ENCODE measurements at places on chromosomes 16 and 17.
A peak's percentile ranks its signal among the peaks of the same experiment; 100 is the strongest.

GRCh38 chr17:66702106-66702936, 132.6 kb upstream of the CACNG5 start:
- H3K36me3 ChIP-seq, result peaks cover 25% of the 10 kb centered on the region
- H3K27ac ChIP-seq, result no peak overlapping the region
- DNase-seq, result no peak
- no peaks in the 10 kb centered on the region for H3K27me3 ChIP-seq
- no peak overlapping the region for H3K4me3 ChIP-seq

- no peak for DNase-seq
- no peak overlapping the region for H3K27ac ChIP-seq
- H3K36me3 ChIP-seq, result peaks cover 3% of the 10 kb centered on the region
These were observed 235.8 kb upstream of the CDH8 start for GRCh38 chr16:62272035-62272434.

- DNase-seq, result no peak
- H3K36me3 ChIP-seq, result no peaks in the 10 kb centered on the region
- peaks cover 20% of the 10 kb centered on the region for H3K4me1 ChIP-seq
- H3K4me3 ChIP-seq, result no peak overlapping the region
- peaks cover 5% of the 10 kb centered on the region for H3K27me3 ChIP-seq
- no peak overlapping the region for H3K27ac ChIP-seq
These were observed 13.3 kb upstream of the GAS7 start for GRCh38 chr17:10211666-10212065.

DNA sequence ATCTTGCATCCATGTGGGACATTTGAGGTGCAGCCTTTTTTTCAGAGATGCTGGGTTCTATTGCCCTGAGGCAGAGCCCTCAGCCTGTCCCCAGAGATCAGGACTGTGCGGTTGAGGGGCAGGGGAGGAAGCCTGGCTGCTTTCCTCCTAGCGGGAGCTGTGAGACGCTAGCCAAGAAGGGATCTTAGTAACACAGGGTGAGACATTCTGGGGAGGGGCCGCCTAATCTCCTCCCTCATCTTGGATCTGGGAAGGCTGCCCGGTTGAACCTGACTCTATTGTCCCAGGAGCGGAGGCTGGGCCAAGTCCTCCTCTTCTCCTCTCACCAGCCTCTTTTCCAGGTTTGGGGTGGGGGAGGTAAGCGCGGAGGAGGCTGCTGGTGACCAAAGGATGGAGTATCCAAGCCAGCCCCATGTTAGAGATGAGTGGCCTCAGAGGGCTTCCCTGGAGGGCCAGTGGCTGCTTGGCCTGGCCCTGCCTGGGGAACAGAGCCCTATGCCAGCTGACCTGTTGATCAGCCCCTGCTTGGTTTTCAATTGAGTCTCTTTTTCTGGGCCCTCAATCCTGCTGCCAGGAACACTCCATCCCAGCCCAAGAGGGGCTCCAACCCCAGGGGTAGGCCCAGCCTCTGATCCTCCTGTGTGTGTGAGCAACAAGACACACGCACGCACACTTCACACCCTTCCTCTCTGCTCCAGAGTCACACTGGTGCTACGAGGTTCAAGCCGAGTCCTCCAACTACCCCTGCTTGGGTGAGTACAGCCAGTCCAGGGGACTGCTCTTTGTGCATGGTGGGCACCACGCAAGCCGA, 5.0 kb downstream of the CA4 start:
- peaks cover 8% of the 10 kb centered on the region for H3K4me1 ChIP-seq
- no peak overlapping the region for H3K4me3 ChIP-seq

DNA sequence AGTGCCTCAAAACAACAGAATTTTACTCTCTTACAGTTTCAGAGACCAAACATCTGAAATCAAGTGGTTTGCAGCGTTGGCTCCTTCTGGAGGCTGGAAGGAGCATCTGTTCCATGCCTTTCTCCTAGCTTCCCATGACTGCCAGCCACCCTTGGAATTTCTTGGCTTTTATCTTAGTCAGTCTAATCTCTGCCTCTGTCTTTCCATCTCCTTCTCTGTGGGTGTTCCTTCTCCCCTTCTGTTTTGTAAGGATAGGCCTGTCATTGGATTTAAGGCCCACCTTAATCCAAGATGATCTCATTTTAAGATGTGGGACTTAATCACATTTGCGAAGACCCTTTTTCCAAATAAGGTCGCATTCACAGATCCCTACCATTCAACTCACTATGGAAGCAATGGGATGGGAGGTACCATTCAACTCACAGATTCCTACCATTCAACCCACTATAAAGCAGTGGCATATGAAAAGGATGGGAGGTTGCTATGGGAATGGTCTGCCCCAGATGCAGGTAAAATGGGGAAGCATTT, 321.8 kb downstream of the WWOX start:
- peaks cover 4% of the 10 kb centered on the region for H3K4me1 ChIP-seq
- H3K36me3 ChIP-seq, result no peaks in the 10 kb centered on the region
- H3K27me3 ChIP-seq, result no peaks in the 10 kb centered on the region
- no peak for DNase-seq
- no peak overlapping the region for H3K4me3 ChIP-seq

DNA sequence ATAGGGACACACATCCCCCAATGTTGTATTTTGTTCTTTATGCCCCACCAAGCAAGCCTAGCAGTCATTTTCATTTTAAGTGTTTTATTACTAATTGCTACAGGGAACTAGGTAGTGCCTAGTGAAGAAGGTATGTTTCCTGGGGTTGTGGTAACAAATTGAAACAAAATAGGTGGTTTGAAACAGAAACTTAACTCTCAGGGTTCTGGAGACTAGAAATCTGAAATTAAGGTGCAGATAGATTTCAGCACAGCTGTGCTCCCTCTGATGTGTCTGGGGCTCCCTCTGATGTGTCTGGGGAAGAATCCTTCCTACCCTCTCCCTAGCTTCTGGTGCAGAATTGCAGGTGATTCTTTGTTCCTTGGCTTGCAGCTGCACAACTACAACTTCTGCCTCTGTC, 390.1 kb downstream of the ZFHX3 start:
- H3K27ac ChIP-seq, result no peak overlapping the region
- H3K36me3 ChIP-seq, result peaks cover 11% of the 10 kb centered on the region
- H3K4me3 ChIP-seq, result no peak overlapping the region
- no peaks in the 10 kb centered on the region for H3K27me3 ChIP-seq
- DNase-seq, result no peak
- no peaks in the 10 kb centered on the region for H3K4me1 ChIP-seq

DNA sequence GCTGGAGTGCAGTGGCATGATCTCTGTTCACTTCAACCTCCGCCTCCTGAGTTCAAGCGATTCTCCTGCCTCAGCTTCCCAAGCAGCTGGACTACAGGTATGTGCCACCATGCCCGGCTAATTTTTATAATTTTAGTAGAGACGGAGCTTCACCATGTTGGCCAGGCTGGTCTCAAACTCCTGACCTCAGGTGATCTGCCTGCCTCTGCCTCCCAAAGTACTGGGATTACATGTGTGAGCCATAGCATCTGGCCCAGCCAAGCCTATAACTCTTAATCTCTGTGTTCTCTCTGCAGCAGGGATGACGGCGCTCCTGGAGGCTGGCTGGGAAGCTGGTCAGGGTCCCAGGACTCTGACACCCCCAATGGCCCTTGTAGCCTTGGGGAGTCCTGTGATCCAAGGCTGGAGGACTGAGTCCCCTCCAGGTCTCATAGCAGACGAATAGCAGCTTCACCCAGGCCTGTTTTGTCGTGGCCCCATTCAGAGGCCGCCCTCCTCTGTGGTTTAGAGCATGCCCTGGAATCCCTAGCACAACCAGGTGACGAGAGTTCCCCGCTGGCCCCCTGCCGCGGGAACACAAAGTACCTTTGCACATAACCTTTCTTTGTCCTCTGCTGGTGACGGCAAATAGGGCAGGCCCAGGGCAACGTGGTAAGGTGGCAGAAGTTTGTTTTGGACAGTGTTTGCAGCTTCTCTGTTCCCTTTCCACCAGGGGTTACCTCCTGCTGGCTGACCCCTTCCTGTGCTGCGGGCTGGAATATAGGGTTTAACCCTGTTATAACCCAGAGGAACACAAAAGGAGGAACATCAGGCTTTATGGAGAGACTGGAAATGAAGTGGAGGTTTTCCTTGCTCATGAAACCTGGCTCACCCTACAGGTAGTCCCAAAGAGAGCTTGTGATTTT, 43.0 kb upstream of the TOB1 start:
- H3K36me3 ChIP-seq, result no peaks in the 10 kb centered on the region
- DNase-seq, result no peak
- no peaks in the 10 kb centered on the region for H3K27me3 ChIP-seq
- H3K4me3 ChIP-seq, result no peak overlapping the region
- peaks cover 29% of the 10 kb centered on the region for H3K4me1 ChIP-seq

DNA sequence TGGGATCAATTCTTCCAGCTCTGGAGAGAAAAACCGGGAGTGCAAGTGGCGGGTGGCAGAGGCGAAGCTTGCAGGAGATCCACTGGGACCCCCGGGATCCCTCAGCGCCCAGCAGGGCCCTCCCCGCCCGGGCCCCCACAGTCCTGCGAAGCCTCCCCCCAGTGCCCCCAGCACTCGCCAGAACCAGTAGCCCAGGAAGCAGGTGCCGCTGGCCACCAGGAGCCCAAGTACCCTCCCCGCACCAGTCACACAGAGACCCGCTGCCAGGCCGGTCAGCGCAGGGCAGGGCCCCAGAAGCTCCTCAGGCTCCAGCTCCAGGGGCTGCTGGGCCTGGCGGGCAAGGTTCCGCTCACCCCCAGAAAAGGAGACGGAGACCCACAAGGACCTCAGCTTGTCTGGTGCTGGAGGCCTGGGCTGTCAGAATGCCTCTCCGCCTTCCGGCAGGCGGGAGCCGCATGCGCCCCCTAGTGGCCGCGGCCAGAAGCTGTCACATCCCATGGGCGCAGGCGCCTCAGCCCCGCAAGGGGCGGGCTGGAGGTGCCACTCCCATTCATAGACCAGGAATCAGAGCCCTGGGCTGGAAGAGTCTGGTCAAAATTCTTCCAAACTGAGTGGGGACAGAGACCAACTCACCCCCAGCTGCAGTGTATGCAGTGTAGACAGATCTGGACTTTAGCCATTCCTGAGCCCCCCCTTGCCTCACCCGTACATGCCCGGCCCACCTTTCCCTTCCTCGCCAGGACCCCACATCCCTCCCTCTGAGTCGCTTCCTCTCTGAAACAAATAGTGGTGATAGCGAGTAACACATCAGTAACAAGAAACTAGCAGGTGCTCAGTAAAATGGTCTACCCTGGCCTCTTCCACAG, 1002.3 kb downstream of the KCNJ18 start:
- no peaks in the 10 kb centered on the region for H3K4me1 ChIP-seq
- H3K4me3 ChIP-seq, result no peak overlapping the region
- DNase-seq, result no peak

DNA sequence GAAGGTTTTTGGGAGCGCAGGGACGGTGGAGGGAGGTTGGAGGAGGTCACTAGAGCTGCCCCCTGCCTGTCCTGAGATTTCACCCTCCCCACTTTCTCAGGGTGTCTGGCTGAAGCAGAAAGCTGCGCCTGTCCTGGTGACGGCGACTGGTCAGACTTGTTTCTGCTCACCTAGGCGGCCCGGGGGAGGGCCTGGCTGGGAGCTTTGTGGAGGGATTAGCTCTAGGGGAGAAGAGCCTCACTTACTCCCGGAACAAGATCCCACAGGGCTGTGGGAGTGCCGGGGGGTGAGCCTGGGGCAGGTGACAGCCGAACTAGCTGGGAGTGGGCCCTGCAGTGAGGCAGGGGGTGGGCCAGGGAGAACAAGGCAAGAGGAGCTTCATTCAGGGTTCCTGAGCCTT, 11.5 kb downstream of the NHERF1 start:
- H3K36me3 ChIP-seq, result no peaks in the 10 kb centered on the region
- no peak for DNase-seq
- H3K27me3 ChIP-seq, result no peaks in the 10 kb centered on the region
- H3K27ac ChIP-seq, result peak overlapping the region; percentile 96

DNA sequence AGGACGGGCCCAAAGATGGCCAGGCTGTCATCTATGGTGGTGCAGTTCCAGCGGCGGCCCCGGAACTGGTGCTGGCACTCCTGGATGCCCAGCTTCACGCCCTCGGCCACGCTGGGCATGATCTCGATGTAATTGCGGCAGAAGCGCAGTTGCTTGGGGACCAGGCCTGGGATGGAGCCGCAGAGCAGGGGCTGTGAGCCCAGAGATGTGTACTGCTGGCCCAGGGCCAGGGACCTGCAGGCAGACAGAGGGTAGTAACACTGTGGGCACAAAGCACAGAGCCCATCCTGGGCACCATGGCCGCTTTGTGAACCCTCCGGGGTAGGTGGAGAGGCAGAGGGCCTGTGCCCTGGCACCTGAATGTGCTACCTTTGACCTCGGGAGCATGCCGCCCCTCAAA, 44.8 kb downstream of the WNT3 start:
- no peaks in the 10 kb centered on the region for H3K27me3 ChIP-seq
- peaks cover 27% of the 10 kb centered on the region for H3K4me1 ChIP-seq
- no peak overlapping the region for H3K27ac ChIP-seq
- H3K36me3 ChIP-seq, result no peaks in the 10 kb centered on the region
- H3K4me3 ChIP-seq, result no peak overlapping the region

- H3K4me1 ChIP-seq, result peaks cover 17% of the 10 kb centered on the region
- no peak for DNase-seq
- no peak overlapping the region for H3K4me3 ChIP-seq
- peaks cover 3% of the 10 kb centered on the region for H3K27me3 ChIP-seq
- H3K27ac ChIP-seq, result no peak overlapping the region
These were observed 41.6 kb downstream of the CCDC42 start for GRCh38 chr17:8703001-8703400.
